A549 (cell line): ENCODE measurements at places on chromosomes 1 and 21.

GRCh38 chr1:240100371-240100934 is 8.8 kb downstream of the FMN2 start:
- no peak for DNase-seq

GRCh38 chr1:238186887-238187574 is 296.3 kb upstream of the ZP4 start:
- no peak for DNase-seq

DNA sequence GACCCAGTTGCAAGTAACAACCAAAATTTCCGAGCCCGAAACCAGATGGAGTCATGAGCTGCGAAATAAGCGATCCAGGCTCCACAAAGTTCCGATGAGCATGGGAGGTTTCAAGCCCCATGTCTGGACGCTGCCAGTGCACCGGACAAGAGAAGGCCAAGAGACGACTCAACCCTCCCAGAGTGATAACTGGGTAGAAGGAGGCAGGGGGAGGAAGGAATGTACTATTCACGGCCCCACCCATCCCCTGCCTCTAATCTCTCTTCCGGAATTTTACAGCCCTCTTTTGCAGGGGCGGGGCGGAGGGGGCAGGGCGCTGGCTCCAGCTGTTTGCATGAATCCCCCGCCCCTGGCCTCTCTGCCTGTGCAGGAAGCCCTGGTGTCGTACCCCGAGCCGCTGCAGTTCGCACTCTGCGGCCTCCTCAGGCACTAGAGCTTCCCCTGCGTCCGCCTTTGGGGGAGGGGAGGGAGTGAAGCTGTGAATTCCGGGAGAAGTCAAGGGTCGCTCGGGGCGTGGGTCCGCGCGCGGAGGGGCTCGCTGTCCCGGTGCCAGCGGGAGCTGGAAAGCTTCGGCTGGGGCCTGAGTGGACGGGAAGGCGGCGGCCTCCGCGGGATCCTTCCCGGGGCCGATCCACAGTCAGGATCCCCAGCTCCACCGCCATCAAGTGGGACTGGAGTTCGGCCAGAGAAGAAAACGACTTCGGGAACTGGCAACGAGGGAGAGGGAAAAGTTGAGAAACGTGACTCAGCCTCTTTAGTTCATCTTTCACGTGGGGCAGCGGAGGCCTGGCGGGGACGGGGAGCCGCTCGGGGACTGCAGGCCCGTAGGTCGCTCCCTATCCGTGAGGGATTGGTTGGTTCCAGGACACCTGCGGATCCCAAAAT is 6.3 kb upstream of the PTP4A2 start:
- peak; percentile 77 for DNase-seq

DNA sequence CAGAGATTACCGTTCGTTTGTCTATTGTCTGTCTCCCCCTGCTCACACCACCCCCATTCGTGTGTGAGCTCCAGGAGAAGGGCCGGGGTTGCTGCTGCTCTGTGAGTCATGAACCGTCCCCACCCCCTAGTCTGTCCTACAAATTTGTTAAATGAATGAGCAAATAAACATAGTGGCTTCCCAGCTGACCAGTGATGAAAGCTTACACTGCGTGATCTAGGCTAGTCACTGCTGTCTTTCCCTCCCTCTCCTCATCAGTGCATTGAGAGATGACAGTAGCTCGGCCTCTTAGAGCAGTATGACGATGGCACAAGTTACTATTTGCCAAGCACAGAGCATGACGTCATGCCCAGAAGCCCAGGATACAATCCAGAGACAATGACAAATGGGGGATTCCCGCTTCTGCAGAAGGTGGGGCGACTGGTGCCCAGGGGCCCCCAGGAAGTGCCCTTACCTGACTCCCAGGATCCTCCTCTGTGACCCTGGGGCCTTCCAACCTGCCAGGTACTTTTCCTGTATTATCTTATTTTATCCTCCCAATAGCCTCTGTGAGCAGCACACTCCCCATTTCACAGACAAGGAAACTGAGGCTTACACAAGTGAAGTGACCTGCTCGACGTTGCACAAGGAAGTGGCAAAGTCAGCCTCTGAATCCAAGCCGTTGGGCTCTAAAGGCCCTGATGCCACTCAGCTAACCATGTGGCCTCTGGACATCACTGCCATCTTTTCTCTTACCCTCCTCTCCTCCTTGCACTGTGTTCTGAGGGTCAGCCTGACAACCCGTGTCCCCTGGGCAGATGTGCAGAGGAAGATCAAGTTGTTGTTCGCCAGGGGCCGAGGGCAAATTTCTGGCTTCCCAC is 8.6 kb upstream of the EPHA2 start:
- DNase-seq: peak; percentile 95

DNA sequence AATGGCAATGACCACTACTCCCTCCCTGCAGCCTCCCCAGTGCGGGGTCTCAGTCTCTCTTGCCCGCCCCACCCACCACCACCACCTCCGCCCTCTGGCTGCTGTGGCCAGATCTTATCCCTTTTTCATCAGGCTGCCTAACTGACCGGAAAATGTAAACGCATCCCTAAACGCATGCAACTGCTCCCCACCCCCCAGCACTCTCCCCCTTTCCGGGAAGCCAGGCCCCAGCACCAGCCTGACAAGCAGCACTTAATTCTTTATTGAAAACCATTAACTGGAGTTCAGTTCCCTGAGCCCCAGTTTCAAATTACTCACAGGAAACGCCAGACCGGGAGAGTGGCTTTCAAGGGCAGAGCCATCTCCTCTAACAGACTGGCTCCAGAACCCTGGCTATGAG is 147.7 kb downstream of the DMRTA2 start:
- DNase-seq: no peak

- no peak for DNase-seq
Measured at GRCh38 chr1:53130878-53131589, 11.4 kb downstream of the SLC1A7 start.

- DNase-seq: no peak
Measured at GRCh38 chr1:221241592-221241991, 362.3 kb downstream of the HLX start.

- DNase-seq: no peak
Measured at GRCh38 chr1:55314740-55315139, 99.6 kb upstream of the USP24 start.

- DNase-seq: no peak
Measured at GRCh38 chr21:28769683-28770082, 223.0 kb downstream of the LTN1 start.

GRCh38 chr1:29478151-29478791 is 241.9 kb downstream of the PTPRU start:
- no peak for DNase-seq

DNA sequence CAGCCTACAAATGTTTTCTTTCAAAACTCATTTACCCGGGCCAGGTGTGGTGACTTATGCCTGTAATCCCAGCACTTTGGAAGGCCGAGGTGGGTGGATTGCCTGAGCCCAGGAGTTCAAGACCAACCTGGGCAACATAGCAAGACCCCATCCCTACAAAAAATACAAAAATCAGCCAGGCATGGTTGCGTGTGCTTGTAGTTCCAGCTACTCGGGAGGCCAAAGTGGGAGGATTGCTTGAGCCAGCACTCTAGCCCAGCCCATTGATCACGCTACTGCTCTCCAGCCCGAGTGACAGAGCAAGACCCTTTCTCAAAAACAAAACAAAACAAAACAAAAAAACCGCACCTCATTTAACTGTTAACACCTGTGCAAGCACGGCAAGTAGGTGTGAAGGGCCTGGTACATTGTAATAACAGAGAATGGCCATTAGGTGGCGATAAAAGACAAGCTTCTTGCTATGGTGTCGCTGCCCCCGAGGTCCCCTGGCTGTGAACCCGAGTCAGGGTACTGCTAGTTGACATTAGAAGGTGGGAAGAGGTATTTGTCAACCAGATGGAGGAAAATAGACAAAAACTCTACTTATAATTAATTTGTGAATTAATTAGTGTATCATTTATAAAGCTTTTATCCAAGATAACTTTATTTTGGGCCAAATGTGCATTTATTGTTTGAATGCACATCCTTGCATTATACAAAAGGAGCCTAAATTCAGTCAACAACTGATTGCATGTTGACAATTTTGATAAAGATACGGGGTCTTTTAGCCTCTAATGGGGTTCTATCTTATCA is 66.5 kb downstream of the SH3BGR start:
- DNase-seq: peak; percentile 65

- no peak for DNase-seq
Measured at GRCh38 chr1:163439471-163439870, 117.7 kb downstream of the NUF2 start.
